Vagina (tissue), 2 donors: ENCODE measurements at places on chromosomes 6 and 20.

GRCh38 chr6:154888421-154889295, 106.5 kb upstream of the TIAM2 start:
- no peak for DNase-seq

GRCh38 chr6:18186033-18186432, 30.8 kb downstream of the KDM1B start:
- DNase-seq = no peak

- no peak for DNase-seq
Observed at GRCh38 chr6:87661016-87661415, 41.0 kb downstream of the AKIRIN2 start.

DNA sequence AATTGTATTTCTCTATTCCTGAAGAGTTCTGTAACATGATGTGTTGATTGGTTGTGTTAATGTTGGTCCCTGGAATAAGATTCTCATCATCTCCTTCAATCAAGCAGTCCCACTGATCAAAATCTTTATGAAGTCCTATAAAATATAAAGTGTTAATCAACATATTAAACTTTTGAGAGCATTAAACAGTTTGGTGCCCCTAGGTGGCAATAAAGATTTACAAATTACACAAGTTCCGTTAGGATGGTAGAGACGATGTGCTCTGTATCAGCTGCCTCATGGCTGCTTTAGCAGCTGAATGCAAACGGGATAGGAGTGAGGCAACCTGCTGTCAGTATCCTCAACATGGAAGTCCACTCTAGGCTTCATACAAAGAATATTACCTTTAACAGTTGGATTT, 16.9 kb downstream of the TDRD6 start:
- no peak for DNase-seq

GRCh38 chr6:92827104-92827503, 592.3 kb downstream of the EPHA7 start:
- no peak for DNase-seq

DNA sequence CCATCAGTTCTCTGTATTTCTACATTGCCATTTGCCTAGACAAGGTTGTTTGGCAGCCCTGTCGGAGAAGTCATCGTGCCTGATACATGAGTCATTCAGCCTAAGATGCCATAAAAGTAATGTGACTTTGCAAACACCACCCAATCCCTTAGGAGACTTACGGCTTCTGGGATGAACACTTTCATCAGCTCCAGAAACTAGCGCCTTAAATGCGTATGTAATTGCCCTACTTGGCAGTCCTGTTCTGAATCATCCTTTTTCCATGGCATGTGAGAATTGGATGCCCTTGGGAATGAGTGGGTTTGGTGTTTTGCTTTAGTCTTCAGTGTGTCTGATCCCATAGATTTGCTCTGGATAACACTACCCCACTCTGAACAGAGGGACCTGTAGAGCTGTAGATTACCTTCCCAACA, 158.5 kb downstream of the SASH1 start:
- peak; percentile 94 for DNase-seq

GRCh38 chr6:5278565-5279120, 17.3 kb downstream of the FARS2 start:
- no peak for DNase-seq

DNA sequence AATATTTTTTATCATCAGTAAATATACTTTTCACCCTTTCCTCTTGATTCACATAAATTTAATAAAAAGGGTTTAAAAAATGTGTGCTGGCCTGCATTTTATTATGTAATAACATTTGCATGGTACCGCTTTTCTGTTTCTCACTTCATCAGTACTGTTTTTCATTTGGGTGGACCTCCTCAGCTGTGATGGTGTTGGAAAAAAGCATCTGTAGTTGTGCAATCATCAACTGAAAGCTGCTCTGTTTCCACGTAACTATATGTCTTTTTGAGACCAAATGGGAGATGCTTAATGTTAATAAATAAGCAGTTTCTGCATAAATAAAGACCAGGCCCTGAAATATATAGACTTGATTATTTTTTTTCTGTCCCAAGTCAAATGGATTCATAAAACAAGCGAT, 31.6 kb upstream of the CENPW start:
- no peak for DNase-seq

DNA sequence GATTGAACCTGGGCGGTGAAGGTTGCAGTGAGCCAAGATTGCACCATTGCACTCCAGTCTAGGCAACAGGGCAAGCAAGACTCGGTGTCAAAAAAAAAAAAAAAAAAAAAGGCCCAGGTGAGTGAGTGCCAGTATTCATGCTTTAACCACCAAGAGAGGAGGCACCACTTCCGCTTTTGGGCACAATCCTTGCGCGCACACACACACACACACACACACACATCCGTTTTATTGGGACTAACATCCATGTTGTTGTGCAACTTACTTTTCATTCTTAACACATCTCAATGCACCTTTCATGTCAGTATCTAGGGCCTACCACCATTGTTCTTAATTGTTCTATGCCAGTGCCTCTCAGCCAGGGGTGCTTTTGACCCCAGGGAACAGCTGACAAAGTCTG, 263.0 kb downstream of the CDC5L start:
- no peak for DNase-seq
